CD4-positive, alpha-beta T cell treated with Interleukin-21 for 1 hour (primary cell): ENCODE measurements at places on chromosomes 5 and 9.

DNA sequence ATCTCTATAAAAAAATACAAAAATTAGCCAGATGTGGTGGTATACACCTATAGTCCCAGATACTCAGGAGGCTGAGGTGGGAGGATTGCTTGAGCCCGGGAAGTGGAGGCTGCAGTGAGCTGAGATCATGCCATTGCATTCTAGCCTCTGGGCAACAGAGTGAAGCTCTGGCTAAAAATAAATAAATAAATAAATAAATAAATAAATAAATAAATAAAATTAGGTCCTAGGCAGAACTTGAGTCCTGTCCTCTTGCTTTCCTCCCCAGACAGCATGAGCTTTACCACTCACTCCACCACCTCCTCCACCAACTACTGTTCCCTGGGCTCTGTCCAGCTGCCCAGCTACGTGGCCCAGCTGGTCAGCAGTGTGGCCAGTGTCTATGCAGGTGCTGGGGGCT, 31.6 kb upstream of the SPZ1 start:
- no peak for DNase-seq

- DNase-seq = no peak
Measured at GRCh38 chr5:14980698-14981097, 109.1 kb upstream of the ANKH start.

- DNase-seq = no peak
Measured at GRCh38 chr5:1504069-1504595, 19.6 kb downstream of the LPCAT1 start.

DNA sequence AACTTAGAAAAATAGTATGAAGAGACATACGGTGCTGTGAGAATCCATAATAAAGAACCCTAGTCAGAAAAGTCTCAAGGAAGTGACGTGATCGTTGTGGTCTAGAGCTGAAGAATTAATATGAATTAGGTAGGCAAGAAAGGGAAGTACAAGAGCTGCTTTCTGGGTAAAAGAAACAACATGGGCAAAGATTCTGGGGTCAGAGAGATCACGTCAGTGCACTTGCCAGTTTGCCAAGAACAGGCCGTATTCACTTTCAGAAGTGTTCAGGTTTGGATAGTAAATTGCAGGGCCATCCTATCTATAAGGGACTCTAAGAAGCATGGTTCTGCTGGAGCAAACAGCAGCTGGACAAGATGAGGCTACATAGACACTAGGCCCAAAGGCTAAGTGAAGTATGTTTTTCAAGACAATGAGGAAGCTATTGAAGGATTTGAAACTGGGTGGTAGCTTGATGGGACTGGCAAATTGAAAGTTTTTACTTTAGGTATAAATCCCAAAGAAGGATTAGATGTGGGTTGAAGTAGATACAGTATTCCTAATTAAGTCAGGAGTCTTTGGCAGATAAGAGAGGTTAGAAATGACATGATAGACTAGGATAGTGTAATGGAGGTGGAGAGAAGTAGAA, 4.8 kb upstream of the CHD1 start:
- DNase-seq = peak; percentile 72

GRCh38 chr5:40860711-40861110, 19.5 kb downstream of the CARD6 start:
- no peak for DNase-seq

DNA sequence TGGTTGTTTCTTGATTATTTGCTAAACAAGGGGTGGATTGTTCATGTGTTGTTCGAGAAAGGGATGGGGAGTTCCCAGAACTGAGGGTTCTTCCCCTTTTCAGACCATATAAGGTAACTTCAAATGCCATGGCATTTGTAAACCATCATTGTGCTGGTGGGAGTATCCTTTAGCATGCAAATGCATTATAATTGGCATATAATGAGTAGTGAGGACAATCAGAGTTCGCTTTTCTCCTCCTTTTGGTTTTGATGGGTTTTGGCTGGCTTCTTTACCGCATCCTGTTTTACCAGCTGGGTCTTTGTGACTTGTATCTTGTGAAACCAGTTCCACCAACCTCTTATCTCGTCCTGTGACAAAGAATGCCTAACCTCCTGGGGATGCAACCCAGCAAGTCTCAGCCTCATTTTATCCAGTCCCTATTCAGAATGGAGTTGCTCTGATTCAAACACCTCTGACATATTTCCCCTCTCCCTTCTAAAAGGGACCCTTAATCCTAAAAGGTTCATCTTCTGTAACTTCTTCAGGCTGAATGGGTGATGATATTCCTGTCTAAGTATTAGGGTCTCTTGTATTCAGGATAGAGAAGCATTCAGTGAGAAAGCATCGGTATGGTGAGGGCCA, 8.7 kb upstream of the FBN2 start:
- DNase-seq = no peak
